ENCODE measurements at places on chromosomes 13 and 19.

- no peak for DNase-seq
Observed at GRCh38 chr19:8609279-8610040, 1.1 kb downstream of the ADAMTS10 start.

GRCh38 chr13:72886272-72887067 is 104.5 kb downstream of the PIBF1 start:
- DNase-seq, result no peak

GRCh38 chr13:101627556-101627943 is 175.1 kb downstream of the ITGBL1 start:
- no peak for DNase-seq

DNA sequence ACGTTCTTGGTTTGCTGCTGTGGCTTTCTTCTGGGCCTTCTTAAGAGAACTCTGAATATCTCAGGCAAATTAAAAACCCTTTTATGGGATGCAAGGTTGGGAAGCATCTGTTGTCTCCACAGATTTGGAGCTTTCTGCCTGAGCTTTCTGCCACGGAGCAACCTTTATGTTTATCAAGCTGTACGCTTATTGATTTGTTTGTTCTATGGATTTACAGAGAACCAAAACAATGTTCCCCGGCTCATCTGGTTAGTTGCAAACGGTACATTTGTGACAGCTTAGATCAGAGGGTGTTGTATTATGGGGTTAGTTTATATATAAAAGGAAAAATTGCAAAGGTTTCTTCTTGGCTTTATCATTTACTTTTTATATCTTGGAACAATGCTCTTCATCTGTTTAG is 479.6 kb downstream of the DIAPH3 start:
- DNase-seq, result no peak

- no peak for DNase-seq
Observed at GRCh38 chr13:83943530-83944279, 61.4 kb upstream of the SLITRK1 start.

DNA sequence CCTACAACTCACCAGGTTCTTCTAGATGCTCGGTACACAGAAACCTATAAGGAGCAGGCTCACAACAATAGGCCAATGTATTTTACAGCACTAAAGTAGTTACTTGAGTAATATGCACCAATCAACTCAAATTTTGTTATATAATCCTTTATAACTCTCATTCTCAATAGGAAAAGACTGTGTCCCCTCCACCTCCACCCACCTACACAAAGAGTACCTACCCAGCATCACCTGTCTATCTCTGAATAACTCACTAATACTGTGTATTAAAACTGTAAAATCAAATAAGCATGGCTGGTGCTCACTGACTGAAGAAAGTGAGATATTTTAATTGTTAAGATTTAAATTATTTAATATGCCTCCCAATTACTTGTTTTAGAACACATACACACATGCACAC is 146.3 kb downstream of the ENOX1 start:
- no peak for DNase-seq

- peak; percentile 75 for DNase-seq
Observed at GRCh38 chr19:1811942-1812425, at the start of gene ATP8B3. ATP8B3 (minus strand) TSS chr19:1812276; CDS start chr19:1811736, 540 bp downstream.

DNA sequence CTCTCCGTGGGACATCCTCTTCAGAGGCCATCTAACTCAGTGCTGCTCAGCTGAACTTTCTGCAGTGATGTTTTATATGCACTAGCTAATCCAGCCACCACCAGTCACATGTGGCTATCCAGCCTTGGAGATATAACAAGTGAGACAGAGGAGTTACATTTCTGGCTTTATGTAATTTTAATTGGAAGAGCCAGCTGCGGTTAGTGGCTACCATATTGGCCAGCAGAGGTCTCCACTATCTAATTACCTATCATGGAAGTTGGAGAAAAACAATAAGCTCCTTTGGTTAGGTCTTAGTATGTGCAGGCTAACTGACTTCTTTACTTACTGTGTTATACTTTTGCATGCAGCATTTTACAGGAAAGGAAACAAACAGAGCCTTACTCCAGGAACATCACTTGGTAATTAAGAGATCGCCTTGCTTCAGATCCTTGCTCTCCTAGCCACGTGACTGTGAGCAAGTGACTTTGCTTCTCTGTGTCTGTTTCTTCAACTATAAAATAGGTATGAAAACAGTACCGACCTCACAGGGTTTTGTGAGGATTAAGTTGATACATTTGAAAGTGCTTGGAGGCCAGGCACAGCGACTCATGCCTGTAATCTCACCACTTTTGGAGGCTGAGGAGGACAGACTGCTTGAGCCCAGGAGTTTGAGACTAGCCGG is 1.6 kb upstream of the KLK10 start:
- DNase-seq, result no peak

DNA sequence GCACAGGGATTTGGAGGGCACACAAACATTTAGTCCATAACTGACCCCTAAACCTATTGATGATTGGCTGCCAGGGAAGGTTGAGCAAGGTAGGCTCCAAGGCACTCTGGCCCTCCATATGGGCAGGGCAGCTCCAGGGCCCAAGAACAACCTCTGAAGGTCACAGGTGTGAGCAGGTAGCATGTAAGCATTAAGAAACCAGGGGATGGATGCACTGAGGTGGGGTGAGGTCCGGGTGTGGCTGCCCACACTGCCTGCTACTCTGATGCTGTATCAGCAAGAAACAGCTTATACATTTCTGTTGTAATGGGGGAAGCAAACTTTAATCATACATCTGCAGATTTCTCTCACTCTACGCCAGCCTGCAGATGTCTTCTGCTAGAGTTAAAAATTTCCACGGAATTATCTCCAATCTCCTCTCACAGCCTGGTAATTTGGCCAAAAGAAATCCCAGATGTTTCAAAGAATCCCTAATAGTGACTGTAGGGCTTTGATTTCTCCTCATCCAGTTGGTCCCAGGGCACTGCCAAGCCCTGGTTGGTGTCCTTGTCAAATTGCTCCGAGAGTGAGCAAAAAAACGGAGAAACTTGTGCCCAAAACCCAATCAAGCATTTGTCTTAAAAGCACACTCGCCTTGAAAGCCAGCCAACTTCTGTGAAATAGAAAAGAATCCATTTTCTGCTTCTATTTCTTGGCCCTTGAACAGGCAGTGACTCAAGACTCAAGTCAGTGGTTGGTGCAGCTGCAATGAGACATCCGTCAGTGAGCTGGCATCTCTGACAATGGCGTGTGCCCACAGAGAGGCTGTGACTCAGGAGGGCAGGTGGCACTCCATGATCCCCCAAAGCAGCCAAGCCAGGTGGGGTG is 72.5 kb upstream of the MRI1 start:
- DNase-seq, result no peak

- DNase-seq, result no peak
Observed at GRCh38 chr13:111211789-111212516, 96.8 kb downstream of the ARHGEF7 start.

DNA sequence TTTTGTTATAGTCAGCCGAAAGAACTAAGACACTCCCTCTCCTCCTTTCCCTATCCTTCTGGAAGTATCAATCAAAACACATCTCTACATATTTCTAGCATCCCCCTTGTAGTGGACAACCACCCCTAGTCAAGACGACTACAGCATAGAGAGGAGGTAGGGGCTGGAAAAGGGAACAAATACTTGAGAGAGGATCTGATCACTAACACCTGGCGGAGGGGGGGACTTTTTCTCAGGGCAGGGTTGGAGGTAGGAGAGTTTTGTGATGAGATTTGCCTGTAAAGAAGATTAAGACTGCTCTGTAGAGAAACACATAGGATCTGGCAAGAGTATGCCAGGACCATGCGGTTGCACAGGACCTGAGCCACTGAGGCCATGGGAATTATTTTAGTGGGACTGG is 208.1 kb downstream of the SHISA2 start:
- DNase-seq, result no peak

DNA sequence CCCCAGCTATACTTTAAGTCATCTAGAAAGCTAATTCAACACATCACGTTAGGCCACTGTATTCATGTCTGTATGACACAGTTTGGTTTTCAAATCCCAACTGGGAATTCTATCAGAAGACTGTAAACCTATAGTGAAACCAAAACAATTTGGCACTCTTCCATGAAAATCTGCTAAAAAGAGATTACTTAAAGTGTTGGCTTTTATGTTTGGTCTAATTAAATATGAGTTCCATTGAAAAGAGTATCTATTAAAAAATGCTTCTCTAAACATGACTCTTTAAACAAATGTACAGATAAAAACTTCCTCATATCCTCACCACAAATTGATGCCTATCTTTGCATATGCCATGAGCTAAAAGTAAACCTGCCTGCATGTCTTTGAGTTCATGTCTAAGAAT is 25.4 kb downstream of the PCDH9 start:
- DNase-seq, result no peak

DNA sequence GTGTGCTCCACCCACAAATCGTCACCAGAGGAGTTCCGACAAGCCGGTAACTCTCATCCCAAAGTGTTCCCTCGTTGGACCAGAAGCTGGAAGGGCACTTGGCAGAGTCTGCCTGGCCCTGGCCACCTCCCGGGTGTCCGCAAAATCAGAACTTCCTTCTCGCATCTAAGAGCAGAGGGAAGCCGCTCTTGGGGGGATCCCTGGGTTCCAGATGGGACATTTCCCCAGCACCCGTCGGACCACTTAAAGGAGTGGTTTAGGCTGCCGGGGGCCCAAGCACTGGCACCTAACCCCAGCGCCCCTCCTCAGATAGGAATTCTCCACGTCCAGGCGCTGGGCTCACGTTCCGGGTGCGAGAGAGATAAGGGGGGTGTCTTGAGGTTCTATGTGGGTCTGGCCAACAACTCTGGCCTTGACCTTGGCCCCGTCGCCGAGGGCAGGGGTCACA is 857 bp upstream of the MAP2K7 start:
- no peak for DNase-seq

DNA sequence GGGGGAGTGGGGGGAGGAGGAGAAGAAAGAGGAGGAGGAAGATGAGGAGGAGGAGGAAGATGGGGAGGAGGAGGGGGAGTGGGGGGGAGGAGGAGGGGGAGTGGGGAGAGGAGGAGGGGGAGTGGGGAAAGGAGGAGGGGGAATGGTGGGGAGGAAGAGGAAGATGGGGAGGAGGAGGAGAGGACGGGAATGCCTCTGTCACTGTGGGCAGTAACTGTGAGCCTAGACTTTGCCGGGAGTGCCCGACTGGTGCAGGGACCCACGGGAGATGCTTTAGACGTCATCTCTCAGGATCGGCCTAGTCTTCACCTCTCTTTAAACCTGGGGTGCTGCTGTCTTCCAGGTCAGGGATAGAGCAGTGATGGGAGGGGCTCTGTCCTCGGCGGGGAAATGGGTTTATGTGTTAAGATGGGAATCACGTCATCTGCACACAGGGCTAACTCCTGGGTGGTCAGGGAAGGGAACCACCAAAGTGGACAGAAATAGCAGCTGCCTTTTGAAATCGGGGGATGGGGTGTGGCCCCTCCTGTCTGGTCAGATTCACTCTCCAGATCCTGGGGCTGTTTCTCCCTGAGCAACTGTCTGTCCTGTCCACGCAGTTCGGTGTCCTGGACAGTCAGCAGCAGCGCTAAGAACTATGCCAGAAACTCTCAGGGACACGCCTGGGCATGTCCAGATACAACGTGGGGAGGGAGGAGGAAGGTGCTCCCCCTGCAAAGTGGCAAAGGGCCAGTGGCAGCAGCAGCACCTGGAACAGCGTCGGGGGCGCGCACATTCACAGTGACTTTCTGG is 26.9 kb downstream of the GAS6 start:
- no peak for DNase-seq

DNA sequence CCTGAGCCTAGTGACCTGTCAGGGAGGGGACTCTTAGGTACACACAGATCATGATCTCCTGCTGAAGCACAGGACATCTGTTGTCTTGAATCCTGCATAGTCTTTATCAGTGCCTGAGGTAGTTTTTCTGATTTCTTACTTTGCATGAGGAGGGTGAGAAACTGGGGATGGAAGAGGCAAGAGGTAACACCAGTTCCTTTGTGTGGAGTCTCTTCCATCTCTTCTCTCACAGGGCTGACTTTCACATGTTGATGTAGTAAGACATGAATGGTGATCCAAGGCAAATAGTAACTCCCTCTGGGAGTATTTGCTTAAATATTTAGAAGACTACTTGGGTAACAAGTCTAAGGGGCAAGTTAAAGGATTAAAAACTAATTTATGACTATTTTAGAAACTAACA is 9.5 kb downstream of the NBEA start:
- no peak for DNase-seq

DNA sequence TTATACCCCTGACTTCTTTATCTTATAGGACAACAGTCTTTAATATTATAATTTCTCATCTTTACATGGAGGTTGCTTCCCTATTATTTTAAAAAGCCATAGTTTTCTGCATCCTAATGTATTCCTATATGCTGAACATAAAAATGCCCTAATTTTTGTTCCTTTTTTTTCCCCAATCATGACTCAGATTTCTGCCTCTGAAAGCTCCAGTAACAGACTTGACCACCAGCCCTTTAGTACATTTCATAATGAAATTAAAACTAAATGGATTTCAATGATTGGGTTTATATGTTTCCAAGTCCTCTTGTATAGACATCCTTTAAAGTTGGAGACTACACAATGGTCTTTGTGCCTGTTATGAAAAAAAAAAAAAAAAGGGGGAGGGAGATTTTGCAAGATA is 712.5 kb downstream of the DIAPH3 start:
- DNase-seq, result no peak

- DNase-seq, result no peak
Observed at GRCh38 chr13:65999411-65999810, 1230.7 kb downstream of the PCDH9 start.

- peak; percentile 41 for DNase-seq
Observed at GRCh38 chr19:912181-913079, 589 bp downstream of the R3HDM4 start.

- no peak for DNase-seq
Observed at GRCh38 chr19:21047716-21048115, 27.3 kb downstream of the ZNF430 start.

- DNase-seq, result no peak
Observed at GRCh38 chr13:31963631-31964030, 67.9 kb upstream of the FRY start.

- no peak for DNase-seq
Observed at GRCh38 chr13:23776698-23777574, 112.3 kb downstream of the MIPEP start.

GRCh38 chr19:55691561-55692481 is 16.8 kb downstream of the EPN1 start:
- DNase-seq, result no peak

- no peak for DNase-seq
Observed at GRCh38 chr13:97002581-97002980, 8.3 kb upstream of the OXGR1 start.

DNA sequence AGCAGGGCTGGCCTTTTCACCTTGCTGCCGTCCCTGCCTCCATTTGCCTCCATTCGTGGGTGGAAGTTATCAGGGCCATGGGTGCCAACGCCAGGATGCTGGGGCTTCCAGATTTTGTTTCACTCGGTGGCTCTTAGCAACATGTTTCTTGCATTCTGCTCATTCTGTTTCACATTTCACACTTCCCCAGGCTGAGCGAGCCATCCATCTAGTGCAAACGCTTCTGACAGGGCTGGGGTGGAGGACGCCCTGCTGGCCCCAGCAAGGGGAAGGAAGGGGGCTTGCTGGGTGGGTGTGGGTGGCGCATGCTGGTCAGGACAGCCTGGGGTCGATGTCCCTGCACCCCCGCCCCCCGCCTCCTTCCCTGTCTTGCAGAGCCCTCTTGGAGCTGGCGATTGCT is 165.2 kb downstream of the URI1 start:
- no peak for DNase-seq
